ENCODE measurements at places on chromosomes 4 and X. TPM values are rescaled to one million over a fixed set of nuclear protein-coding genes. Genes with fewer than 3 reads are reported as not detected.

- H3K36me3 ChIP-seq = no peaks in the 10 kb centered on the region
- DNase-seq = no peak
- no peak overlapping the region for H3K4me3 ChIP-seq
Measured at GRCh38 chr4:90121676-90122354, 5.4 kb upstream of the CCSER1 start.

GRCh38 chrX:1322393-1322792, 14.2 kb upstream of the IL3RA start:
- H3K4me1 ChIP-seq = no peaks in the 10 kb centered on the region
- H3K36me3 ChIP-seq = no peaks in the 10 kb centered on the region
- H3K27ac ChIP-seq = no peak overlapping the region
- H3K4me3 ChIP-seq = no peak overlapping the region
- H3K27me3 ChIP-seq = no peaks in the 10 kb centered on the region

- H3K4me1 ChIP-seq = no peaks in the 10 kb centered on the region
- DNase-seq = no peak
- no peak overlapping the region for H3K4me3 ChIP-seq
- no peaks in the 10 kb centered on the region for H3K27me3 ChIP-seq
Measured at GRCh38 chr4:109735566-109736365, 5.9 kb upstream of the PLA2G12A start.

VCX3A gene
- total RNA-seq = not detected

SMIM10L2A gene
- total RNA-seq = 0.52 TPM

PPEF2 gene
- total RNA-seq = under 0.01 TPM

RENBP gene
- 9.3 TPM for total RNA-seq

CENPVL1 gene
- total RNA-seq = 0.24 TPM

All from thymus (tissue), 14 donors.